ENCODE measurements at places on chromosomes 2 and 18.

GRCh38 chr2:128458505-128458904, 139.8 kb upstream of the HS6ST1 start:
- no peak for DNase-seq

- DNase-seq = no peak
Observed at GRCh38 chr2:145930318-145930717, 1410.4 kb upstream of the ZEB2 start.

- no peak for DNase-seq
Observed at GRCh38 chr18:3107740-3108151, 94.8 kb upstream of the LPIN2 start.

DNA sequence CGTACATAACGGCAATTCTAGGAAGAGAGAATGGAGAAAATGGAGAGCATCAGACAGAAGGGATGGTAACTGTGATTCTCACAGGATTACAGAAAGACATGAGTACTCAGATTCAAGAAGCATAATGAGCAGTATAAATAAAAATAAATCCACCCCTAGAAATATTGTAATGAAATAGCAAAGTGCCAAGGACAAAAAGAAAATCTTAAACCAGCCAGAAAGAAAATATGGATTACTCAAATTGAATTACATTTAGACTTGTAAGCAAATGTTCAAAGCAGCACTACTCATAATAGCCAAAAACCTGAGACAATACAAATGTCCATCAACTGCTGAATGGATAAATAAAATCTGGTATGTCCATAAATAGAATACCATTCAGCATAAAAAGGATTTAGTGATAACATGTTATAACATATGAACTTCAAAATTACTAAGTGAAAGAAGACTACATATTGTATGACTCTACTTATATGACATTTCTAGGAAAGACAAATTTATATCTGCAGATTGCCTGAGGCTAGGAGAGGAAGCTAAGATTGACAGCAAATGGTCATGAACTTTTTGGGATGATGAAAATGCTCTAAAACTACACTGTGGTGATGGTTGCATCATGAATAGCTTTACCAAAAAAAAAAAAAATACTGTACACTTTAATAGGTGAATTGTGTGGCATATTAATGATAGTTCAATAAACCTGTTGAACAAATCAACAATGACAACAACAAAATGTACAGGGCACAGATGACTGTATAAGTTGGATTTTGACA, 63.4 kb upstream of the SPTBN1 start:
- DNase-seq = no peak

DNA sequence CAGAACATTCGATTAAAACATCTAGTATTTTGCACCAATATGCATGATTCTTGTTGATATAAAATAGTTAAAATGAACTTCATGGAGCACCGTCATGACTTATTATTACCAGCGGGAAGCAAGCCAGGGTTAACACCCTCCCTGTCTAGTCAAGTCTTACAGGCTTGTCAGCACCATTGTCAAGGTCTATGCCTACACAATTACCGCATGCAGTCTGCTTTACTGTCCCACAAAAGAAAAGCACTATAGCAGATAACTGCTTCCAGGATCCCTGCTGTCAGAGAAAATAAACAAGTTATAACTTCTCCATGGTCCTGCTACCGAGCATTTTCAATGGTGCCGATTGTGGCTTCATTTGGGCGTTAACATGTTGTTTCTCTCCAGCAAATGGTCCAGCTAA, 968.0 kb upstream of the FAM98A start:
- DNase-seq = no peak

DNA sequence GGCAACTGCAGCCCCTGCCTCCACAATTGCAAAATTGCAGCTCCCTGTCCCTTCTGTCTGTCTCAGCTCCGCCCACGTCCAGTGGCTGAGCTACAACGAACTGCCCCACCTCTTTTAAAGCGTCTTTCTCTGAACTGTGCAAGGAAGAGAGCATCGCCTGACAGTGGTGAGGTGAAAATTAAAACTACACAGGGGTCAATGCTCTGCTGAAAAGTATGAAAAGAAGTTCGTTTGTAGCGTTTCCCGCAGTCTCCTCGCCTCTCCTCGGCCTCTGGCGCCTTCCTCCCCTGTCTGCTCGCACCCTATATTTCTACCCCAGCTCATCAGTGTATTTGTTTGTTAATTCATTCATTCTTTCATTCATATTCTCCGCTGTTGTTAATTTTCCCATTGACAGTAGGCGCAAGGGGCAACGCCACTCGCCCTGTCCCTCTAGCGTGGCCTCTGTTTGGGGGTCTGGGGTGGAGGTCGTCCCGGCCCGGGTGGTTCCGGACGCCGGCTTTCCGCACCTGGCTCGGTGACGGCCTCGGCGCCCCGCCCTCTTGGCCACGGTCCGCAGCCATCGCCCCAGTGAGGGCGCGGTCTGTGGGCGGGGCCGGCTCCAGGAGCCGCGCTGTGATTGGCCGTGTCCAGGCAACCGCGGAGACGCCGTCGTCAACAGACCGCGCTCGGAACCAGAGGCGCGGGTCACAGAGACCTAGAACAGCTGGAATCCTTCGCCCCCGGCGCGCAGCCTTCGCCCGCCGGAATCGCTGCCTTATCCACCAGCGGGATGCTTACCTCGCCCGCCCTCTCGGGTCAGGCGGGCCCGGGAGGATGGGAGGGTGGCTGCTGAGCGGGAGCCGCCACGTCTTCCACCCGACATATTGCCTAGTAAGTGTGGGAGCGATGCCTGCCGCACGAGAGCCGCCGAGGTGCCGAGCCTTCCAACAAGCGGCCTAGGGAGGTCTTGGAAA, at the start of gene VWA3B:
Gene VWA3B, plus strand, starts transcription at position 677 of the 956 bp plus-strand sequence. CDS start 5,926 bp downstream, outside the sequence.
- DNase-seq = no peak

DNA sequence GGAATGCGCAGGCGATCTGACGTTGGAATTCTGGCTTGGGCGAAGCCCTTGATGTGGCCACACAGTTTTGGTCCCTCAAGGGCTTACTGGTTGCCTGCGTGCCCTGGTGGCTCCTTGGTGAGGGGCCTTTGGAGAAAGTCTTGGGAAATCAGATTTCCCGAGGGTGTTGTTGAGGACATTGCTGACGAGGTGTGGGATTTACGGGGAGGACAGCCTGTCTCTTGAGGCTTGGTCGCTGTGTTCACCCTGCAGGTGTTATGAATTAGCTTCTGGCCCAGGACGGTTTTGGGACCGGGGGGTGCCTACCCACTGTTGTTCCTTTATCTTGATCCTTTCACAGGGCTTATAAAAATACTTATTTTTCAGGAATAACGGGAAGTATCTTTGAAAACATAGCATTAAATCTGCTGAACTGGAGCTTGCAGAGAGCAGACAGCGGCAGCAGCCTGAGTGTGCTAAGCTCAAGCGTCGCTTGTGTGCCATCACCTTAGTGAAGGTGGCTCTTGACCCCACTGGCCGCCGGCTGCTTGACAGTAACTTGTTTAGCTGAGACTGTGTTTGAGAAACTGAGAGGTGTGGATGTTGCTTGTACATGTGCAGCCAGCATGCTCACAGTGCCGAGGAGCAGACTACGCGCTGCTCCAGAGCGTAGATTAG, 4.2 kb downstream of the CTDP1 start:
- DNase-seq = no peak

DNA sequence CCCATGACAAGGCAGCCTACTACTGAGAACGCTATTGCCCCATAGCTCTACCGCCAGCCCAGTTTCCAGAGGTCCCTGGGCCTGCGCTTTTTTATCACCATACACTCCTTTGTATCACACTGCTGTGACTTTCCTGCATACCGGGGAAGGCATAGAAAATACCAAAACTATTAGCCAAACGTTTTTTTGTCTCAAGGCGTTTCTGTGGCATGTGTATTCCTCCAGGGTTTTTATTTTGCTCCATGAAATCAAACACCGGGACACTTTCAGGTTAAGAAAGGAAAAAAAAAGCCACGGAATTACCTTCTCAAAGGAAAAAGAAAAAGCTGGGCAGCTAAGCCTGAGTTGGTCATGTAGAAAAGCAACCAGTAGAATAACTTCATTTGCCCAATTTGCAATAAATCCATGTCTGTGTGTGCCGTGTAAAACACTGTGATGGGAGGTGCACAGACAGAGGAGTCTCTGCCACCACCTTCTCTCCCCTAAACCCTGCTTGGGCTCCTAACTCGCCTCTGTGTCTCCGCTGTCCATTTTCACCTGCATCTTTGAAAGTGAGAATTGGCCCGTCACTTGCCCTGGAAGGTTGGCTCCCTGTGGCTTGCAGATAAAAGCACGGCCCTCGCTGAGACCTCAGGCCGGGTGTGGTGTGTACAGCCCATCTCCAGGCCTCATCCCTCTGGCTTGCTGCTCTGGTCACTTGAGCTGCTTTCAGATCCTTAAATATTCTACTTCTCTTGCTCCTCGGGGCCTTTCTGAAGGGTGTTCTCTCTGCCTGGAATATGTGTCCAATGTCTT, 1.7 kb downstream of the AMER3 start:
- DNase-seq = no peak

GRCh38 chr2:239669899-239670460, 269.2 kb upstream of the HDAC4 start:
- DNase-seq = no peak

DNA sequence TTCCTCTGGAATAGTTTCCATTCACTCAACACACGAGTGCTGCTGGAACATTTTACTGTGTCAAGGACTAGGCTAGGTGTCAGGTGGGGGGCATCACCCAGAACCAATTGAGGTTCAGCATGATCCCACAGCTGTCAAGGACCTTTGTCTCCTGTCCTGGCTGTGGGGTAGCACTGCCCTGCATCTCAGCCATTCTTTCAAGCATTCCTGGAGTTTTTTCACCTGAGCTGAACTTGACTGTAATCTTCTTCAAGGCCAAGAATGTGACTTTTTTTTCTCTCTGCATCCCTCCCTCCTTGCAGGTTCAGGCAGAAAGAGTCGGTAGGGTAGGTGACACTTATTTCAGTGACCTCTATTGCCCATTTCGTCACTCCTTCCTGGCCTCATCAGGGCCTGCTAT, 3.5 kb downstream of the MAPK4 start:
- no peak for DNase-seq

DNA sequence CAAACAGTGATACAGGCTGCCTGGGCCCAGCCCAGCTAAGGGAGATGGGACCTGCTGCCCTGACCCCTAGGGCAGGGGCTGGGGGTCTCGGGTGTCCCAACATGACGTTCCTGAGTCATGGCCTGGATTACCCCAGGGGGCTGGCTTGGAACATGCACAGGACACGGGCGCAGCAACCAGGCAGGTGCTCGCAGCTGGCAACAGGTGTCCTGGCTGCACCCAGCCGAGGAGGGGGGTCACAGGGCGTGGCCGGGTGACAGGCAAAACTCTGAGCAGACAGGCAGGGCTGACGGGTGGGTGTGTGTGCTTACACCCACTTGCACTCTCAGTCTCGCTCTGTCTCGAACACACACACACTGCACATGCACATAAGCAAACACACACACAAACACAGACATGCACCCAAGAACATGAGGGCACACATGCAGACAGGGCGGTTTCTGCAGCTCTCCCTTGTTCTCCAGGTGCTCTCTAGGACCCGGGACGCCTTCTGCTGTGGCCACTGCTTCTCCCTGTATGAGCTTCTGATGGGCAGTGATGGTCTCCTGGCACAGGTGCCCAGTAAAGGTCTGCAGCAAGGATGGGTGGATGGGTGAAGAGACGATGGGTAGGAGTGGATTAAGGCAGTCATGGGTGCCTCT, 33.7 kb upstream of the TAF1B start:
- DNase-seq = no peak

DNA sequence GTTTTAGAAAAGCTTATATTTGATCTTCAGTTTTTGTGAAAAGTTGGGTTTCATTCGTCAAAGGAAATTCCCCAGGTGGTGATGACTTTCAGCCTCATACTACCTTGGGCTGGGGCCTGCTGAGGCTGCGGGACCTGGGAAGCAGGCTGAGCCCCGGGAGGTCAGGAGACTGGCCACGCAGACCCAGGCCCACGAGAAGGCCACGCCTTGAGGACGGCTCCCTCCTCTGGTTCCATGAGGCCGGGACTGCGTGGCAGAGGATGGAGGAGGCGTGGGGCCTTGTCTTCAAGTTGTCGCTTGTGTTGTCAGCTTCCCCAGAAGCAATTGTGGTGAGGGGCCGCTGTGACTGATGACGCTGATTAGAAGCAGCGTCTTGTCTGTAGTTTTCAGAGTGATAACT, 11.8 kb downstream of the CNDP2 start:
- DNase-seq = no peak

DNA sequence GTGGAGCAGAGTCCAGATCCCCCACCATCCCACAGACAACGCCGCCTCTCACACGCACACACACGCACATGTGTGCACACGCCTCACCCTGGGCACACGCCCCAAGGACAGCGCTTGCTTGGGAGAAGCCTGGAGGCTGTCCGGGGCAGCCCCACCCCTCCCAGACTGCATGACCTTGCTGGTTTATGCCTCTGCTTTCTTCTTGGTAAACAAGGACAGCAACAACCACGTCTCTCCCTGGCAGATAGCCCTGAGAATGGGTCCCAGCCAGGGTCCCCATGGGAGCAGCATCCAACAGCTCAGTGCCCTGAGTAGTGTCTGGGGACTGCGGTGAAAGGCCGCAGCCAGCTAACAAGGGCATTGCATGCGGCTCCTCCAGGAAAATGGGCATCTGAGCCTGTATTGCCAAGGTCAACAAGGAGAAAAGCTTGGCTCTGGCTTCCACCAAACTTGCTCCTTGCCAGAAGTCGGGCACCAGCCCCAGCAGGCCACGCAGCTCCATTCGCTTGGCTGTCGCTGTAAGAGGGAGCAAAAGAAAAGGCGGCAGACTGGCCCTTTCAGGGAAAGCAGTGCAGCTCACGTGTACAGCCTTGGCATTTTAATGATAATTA, 234.6 kb downstream of the EIPR1 start:
- no peak for DNase-seq

DNA sequence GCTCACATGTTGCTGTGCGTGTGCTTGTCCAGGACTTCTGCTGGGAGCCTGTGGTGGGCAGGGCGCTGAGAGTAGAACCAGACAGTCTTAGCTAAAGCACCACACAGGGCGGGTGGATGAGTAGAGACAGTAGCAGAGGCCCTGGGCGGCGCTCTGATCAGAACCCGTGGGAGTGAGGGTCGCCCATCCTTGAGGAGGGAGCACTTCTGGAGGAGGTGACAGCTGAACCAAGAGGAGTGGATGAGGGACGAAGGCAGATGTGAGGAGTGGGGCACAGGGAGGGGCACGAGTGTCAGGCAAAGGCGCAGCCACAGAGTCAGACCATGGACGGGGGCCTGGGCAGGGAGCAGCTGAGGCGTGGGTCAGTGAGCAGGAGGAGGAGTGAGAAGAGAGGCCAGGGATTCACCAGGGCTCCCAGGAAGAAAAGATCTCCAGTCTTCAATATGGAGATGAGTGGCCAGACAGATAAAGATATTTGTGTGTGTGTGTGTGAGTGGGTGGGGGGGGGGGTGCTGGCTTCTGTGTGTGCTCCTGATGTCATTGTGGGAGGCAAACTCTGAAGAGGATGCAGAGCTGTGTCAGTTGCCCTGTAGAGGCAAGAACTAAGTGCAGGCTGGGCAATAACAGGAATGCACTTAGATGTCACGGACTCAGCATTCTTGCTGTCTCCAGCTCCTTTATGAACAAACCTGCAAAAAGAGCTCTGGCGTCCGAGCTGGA, 79.6 kb downstream of the TPO start:
- DNase-seq = no peak

DNA sequence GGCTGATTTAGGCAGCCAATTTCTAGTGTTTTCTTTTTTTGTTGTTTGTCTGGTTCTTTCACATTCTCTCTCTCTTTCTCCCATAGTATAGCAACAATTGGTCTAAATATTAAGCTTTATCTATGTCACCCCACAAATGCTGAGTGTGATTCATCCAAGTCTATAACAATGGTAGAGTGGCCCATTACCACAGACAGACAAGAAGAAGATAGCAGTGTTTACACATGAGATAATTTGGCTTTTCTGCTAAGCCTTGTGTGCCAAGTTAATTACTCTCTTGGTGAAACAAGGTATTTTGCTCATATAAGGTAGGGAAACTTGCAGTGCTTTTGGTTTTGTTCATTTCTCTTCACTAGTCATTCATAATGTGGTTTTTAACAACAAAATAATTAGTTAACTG, 166.5 kb downstream of the SLC8A1 start:
- no peak for DNase-seq

Data from bone marrow (tissue), 2 donors.